ENCODE measurements at places on chromosomes 13 and 19.
A peak's percentile ranks its signal among the peaks of the same experiment; 100 is the strongest.

- DNase-seq: no peak
Observed at GRCh38 chr13:32961724-32962123, 54.5 kb upstream of the KL start.

- DNase-seq: peak; percentile 97
Observed at GRCh38 chr13:46571189-46571908, 18.4 kb downstream of the LRCH1 start.

DNA sequence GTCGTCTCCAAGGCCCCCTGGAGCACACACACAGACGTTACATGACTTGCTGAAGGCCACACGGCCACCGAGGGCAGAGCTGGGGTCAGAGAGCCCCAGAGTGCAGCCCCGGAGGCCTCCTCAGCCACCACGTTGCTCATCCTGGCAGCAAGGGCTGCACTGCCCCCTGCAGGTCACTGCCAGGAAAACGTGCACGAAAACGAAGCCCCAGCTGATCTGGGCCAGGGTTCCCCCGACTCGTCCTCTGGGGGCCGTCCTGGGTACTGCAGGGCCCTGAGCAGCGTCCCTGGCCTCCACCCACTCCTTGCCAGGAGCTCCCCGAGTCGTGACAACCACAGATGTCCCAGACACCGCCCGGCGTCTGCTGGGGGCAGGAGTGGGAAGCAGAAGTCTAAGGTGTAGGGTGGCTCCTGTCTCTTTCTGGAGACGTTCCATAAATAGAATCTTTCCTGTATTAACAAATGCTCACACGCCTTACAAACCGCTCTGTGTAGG, 3.4 kb downstream of the TPGS1 start:
- peak; percentile 89 for DNase-seq

GRCh38 chr19:9487016-9487415, 11.4 kb downstream of the ZNF560 start:
- DNase-seq: no peak

DNA sequence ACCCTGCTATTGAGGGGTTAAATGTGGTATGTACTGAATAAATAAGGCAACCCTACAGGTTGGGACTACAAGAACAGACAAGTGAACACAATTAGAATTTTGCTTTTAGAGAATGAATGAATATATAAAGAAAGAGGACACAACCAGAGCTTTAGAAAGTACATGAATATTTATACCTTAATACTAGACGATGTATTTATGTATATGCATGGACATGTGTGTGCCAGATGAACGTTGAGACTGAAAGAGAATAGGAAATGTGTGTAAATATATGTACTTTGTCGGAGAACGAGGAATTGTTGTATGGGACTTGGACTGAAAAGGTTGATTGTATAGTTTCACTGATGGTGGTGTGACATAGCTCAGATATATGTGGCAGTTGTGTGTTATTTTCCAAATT, 9.3 kb upstream of the COG6 start:
- DNase-seq: no peak

- no peak for DNase-seq
Observed at GRCh38 chr19:35491836-35492360, 1.6 kb upstream of the KRTDAP start.

GRCh38 chr13:35672611-35673010, 196.1 kb upstream of the MAB21L1 start:
- DNase-seq: no peak

DNA sequence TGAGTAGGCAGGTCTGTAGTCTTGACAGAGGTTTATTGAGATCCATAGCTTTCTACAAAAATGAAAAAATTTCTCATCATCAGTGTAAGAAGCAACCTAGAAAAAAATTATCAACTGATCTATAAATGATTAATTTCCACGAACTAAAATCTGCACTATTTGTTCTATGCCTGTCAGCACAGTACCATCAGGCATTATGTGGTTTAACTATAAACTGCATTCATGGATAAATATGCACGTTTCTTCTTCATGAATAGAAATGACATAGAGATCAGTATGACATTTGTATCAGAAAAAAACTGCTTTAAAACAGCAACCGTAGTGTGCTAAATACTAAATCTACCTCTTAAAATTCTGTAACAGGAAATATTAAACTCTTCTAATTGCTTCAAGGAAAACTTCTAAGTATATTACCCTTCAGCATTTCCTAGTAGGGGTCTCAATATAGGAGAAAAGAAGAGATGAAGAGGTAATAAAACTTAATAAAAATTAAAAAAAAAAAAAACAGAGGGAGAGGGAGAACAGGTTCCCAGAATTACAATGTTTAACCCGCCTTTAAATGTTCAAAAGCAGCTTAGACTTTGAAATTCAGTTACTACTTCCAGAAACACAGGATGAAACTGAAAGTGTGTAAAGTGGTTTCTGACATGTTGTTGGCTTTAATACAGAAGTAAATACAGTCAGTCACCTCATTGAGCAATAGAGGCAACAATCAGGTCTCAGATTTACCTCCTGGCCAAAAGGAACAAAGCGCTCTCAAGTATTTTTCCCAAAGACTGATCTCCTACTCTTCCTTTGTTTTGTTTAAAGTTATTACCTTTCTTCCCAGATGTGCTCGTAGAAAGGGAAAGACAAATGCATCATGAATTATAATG, 144.4 kb downstream of the DIAPH3 start:
- no peak for DNase-seq

DNA sequence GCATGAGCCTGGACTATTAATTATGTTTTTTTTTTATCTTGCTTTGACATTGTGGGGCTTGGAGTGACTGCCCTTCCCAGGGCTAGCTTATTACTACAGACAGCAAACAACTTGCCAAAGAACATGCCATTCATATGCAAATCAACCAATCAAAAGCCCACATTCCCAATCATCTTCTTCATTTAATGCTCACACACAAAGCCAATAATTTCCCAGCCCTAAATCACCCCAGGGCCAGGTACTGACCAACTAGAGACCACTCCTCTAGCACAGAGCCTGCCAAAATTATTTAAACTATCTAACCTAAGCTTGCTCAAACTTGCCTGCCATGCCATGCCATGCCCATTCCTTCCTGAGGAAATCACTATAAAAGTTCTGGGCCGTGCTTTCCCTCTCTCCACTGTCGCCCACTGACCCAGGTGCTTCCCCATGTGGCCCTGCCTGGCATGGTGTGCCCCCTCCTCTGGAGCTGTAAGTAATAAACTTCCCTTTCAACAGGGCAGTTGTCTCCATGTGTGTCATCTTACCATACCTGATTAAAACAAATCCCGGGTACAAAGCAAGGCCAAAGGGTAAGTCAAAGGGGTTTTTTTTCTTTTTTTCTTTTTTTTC, 15.7 kb downstream of the PBX4 start:
- DNase-seq: no peak

All from brain (organoid and tissue), 16 donors.